Urinary bladder (tissue), 4 donors: ENCODE measurements at places on chromosomes 5 and 9.

- no peak for DNase-seq
Measured at GRCh38 chr9:117454711-117455110, 39.9 kb upstream of the ASTN2 start.

DNA sequence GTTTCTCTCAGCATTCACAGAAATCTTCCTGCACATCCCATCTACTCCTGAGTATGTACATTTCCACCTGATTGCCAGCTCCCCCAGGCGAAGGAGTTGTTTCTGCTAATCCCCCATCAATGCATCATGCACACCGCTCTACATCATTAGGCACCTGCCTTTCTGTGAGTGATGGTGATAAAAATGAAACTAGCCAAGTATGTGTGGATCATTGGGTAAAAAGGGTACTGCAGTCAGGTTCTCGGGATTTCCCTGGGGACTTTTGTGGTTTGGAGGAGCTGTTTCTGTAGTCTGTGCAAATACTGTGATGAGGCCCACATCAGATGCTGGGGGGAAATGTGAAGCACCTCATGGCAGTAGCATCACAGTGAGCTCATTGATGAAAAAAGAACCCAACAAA, 30.4 kb downstream of the CAMK4 start:
- DNase-seq = no peak

- no peak for DNase-seq
Measured at GRCh38 chr9:19781240-19781639, 7.6 kb downstream of the SLC24A2 start.

- DNase-seq = no peak
Measured at GRCh38 chr9:7033076-7034045, 275.6 kb downstream of the KDM4C start.

DNA sequence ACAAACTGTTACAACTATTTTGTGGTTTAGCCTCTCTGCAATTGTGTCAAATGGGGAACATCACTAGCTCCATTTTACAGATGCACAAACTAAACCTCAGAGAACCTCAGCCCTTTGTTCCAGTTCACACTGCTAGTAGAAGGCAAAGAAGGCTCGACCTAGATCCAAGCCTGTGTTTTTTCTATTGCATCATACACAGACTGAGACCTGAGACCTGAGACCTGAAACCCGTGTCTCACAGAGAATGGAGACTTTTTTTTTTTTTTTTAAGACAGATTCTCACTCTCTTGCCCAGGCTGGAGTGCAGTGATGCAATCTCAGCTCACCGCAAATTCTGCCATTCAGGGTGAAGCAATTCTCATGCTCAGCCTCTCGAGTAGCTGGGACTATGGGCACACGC, 120.8 kb downstream of the GALNT10 start:
- DNase-seq = no peak

- no peak for DNase-seq
Measured at GRCh38 chr5:177368869-177369644, 11.3 kb downstream of the RGS14 start.

GRCh38 chr5:140883373-140883772, 1.4 kb downstream of the PCDHA13 start:
- no peak for DNase-seq

GRCh38 chr5:132074772-132075718, 1.5 kb downstream of the CSF2 start:
- no peak for DNase-seq

DNA sequence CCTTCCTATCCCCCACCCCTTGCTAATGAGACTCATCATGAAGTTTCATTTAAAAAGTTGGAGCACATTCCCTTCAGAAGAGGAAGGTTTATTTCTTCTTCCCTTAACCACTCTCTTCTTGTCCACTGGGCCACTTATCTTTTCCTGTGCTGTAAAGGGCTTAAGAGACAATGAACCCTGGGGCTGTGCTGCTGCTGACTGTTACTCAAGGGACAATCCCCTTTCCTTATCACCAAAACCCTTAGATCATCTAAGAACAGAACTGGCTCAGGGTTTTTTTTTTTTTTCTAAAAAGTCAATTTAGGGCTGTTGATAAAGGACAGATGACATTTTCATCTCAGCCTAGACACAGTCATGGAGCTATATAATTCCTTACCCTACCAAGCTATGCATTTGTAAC, 29.6 kb downstream of the CAPSL start:
- DNase-seq = no peak

DNA sequence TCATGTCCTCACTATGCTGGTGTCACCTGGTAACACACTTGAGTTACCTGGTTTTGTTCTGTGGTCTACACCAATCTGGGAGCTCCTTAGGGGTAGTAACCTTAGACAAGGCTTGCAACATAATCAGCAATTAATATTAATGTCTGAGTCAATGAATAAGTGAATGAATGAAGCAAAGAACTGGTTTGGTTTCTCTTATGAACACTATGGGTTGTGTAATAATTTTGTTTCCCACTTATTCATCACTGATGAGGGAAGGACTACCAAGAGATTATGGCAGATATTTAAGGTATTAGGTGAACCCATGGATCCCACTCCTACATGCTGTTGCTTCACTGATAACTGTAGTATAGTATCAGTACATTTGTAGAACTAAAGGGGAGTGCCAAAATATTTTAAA, 116.0 kb downstream of the SLC12A2 start:
- no peak for DNase-seq

- no peak for DNase-seq
Measured at GRCh38 chr9:6566409-6567139, 79.0 kb downstream of the GLDC start.

DNA sequence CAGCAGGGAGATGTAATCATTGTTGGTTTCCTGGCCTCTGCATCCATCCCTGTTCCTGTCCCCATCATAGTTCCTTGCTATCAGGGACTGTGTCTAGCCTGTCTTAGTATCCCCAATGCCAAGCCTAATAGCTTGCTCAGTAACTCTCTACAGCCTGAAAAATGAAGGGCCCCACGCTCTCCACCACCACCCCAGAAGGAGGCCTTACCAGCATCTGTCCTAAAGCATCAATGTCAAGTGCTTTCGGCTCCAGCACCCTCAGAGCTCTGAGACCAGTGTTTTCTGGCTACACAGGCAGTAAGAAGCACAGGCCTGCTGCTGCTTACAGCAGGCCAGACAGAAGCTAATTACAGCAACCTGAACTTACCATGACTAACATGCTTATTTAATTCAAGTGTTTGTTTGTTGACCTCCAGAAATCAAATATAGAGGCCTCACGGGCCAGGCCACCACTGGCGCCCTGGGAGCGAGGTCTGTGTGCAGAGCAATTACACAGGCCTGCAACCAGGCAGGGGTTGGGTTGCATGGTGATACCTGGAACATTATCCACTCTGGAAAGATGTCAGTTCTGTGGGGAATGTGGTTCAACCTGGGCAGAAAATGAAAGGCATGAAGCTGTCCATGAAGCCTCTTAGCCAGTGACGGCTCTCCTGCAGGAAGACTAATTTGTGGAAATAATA, 124.3 kb downstream of the SLC1A3 start:
- DNase-seq = no peak

- no peak for DNase-seq
Measured at GRCh38 chr5:72281430-72281763, 38.6 kb downstream of the MRPS27 start.

GRCh38 chr9:16475257-16475656, 395.2 kb downstream of the BNC2 start:
- DNase-seq = no peak

- no peak for DNase-seq
Measured at GRCh38 chr9:126885131-126885641, 24.7 kb downstream of the ZBTB34 start.

DNA sequence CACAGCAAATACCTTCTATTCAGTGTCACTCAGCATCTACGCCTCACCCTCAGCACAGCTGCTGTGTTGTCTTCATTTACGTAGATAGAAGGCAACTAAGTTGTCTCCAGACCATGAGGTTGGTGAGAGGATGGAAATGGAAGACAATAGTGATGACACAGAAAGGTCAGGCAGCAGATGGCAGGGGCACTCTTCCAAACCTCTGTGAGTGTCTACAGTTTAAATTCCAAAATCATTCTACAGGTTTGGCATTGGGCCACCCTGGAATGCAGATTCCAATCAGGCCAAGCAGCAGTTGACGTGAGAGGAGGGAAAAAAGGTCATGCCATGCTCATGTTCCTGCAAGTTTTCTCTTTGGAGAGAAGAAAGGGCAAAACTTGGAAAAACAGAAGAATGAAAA, 68.7 kb upstream of the ADAMTSL1 start:
- no peak for DNase-seq

- no peak for DNase-seq
Measured at GRCh38 chr9:76564297-76564696, 105.3 kb downstream of the GCNT1 start.

- no peak for DNase-seq
Measured at GRCh38 chr5:74866596-74867162, 492 bp upstream of the FAM169A start.

DNA sequence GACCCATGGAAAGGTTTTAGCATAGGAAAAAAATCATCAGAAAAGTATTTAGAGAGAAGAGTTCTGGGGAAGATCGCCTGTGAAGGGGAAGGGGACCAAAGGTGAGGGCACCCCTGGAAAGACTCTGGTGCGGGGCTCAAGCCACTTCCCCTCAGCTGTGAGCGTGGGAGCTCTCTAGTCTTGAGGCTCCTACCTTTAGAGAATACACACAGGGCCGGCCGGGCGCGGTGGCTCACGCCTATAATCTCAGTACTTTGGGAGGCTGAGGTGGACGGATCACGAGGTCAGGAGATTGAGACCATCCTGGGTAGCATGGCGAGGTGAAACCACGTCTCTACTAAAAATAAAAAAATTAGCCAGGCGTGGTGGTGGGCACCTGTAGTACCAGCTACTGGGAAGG, 6.9 kb downstream of the TRIM41 start:
- DNase-seq = no peak

GRCh38 chr5:64273276-64273675, 107.6 kb downstream of the RNF180 start:
- DNase-seq = no peak

DNA sequence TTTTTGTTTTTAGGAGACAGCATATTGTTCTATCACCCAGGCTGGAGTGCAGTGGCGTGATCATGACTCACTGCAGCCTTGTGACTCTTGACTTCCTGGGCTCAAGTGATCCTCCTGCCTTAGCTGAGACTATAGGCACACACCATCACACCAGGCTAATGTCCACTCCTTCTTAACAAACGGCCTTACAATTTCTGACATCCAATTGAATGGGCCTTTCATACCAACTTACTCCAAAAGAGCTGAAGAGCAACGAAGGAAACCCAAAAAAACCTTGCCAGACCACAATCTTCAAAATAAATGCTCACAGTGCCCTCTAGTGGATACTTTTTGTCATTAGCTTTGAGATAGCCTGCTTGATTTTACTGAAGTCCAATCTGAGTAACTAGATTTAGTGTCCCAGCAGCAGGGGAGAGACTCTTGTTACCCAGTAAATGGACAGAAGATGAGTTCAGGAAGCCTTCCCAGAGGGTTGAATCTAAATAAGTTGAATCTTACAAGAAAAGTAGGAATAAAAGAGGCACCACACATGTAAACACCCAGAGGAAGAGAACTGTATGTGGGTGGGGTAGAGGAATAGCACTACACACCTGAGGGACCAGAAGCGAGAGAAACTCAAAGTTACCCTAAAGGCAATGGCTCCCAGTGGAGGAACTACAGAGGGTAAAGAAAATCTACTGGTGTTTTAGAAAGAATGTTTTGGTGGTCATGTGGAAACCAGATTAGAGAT, 9.3 kb downstream of the ZNF622 start:
- peak; percentile 25 for DNase-seq

- DNase-seq = no peak
Measured at GRCh38 chr5:145484158-145484557, 351.0 kb downstream of the PRELID2 start.

- DNase-seq = no peak
Measured at GRCh38 chr9:112288029-112288428, 45.4 kb downstream of the PTBP3 start.

- no peak for DNase-seq
Measured at GRCh38 chr5:170614720-170615119, 110.9 kb downstream of the KCNIP1 start.

GRCh38 chr9:113738496-113738892, 137.6 kb upstream of the ZNF618 start:
- no peak for DNase-seq

DNA sequence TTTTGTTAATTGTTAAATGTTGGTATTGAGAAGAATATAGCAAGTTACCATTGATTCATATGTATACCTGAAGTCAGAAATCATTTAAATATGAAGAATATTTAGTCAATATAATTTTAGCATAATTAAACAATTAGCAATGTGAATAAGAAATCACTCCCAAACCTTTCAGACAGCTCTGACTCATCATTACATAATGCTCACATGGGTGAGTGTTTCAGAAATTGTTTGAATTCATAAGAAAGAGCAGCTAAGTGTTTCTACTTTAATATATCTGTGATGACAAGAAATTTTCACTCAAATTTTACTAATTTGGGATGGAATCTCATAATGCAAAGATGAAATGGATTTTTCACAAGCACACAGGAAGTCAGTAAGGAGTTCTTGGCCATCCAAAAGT, 42.0 kb upstream of the CDC42SE2 start:
- no peak for DNase-seq

- DNase-seq = no peak
Measured at GRCh38 chr9:129236441-129237145, 58.5 kb upstream of the IER5L start.

GRCh38 chr5:15794052-15794985, 294.3 kb downstream of the FBXL7 start:
- DNase-seq = peak; percentile 26

GRCh38 chr5:180831139-180832093, 28.8 kb upstream of the MGAT1 start:
- peak; percentile 55 for DNase-seq

DNA sequence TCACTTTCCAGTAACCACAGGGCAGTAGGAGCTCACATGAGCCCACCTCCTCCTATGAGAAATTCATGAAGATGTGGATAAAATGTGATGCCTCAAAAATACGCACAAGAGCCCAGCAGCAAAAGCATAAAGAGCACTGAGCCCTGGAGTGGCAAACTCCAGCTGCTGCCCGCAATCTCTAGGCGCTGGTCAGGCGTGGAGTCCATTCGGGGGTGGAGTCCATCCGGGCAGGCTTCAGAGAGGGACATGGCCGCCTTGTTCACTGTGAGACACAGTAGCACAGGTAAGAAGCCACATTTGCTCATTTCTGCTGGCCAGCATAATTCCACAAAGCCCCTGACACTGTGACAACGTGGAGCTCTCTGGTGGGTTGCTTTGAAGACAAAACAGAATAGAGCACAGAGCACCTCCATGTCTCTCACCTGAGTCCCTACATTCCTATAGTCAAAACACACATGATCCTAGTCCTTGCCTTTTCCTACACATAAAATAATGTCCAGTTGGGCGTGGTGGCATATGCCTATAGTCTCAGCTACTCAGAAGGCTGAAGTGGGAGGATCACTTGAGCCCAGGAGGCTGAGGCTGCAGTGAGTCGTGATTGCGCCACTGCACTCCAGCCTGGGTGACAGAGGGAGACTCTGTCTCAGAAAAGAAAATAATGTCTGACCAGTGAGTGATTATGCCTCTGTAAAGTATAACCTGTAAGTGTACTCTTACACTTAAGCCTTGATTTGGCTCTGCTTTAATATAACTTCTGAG, 365.2 kb downstream of the GADD45G start:
- no peak for DNase-seq

- peak; percentile 73 for DNase-seq
Measured at GRCh38 chr5:159049844-159050315, 49.8 kb downstream of the EBF1 start.

- no peak for DNase-seq
Measured at GRCh38 chr5:96638561-96638960, 23.6 kb upstream of the CAST start.
